Inflammatory macrophage (primary cell): ENCODE measurements at places on chromosomes 5 and 9.

DNA sequence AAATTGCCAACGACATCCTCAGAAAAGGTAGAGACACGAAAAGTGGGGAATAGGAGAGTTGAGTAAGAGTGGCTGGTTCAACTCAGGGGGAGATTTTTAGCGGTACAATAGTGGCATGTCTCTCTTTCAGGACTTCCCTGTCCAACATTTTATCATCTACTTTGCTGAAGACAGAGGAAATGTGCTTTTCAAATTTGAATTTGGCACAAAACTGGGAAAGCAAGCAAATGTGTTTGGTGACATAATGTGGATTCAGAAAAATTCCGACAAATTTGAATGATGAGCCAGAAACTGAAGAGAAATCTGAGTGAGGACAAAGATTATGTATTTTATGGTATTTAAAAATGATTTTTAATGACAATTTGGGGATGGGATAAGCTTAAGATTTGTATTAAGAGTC lies 33.6 kb upstream of the ZNF608 start:
- DNase-seq = no peak

DNA sequence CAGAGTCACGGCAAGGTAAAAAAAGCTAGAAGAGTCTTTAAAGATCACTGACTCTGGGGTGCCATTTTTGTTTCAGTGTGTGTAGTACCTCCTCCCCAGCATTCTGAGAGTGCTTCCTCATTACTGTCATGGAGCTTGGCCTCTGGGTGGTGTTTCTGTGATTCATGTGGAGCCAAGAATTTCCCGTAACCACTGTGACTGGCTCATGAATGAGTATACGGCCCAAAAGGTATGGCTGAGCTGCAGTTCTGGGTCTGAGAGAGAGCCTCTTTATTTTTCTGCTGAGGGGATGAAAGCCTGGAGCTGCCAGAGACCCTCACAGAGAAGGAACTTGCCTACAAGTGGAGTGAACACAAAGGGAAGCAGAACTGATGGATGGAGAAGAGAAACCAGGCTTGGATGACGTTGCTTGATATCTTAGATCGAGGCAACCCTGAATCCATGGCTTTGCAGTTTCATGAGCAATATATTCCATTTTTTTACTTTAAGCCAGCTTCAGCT lies 85.6 kb downstream of the PTTG1 start:
- DNase-seq = peak; percentile 62

GRCh38 chr9:72290311-72290710 lies 74.7 kb downstream of the ZFAND5 start:
- no peak for DNase-seq

GRCh38 chr5:163407034-163407655 lies 30.2 kb upstream of the CCNG1 start:
- peak; percentile 66 for DNase-seq

GRCh38 chr5:150189728-150190502 lies at the start of gene SLC6A7:
SLC6A7 (plus strand) TSS chr5:150190062; CDS start chr5:150190328, 266 bp downstream.
- DNase-seq = no peak

- DNase-seq = no peak
Observed at GRCh38 chr5:142644127-142644526, 41.8 kb downstream of the FGF1 start.

GRCh38 chr9:114028646-114029045 lies 49.5 kb downstream of the AMBP start:
- DNase-seq = no peak

DNA sequence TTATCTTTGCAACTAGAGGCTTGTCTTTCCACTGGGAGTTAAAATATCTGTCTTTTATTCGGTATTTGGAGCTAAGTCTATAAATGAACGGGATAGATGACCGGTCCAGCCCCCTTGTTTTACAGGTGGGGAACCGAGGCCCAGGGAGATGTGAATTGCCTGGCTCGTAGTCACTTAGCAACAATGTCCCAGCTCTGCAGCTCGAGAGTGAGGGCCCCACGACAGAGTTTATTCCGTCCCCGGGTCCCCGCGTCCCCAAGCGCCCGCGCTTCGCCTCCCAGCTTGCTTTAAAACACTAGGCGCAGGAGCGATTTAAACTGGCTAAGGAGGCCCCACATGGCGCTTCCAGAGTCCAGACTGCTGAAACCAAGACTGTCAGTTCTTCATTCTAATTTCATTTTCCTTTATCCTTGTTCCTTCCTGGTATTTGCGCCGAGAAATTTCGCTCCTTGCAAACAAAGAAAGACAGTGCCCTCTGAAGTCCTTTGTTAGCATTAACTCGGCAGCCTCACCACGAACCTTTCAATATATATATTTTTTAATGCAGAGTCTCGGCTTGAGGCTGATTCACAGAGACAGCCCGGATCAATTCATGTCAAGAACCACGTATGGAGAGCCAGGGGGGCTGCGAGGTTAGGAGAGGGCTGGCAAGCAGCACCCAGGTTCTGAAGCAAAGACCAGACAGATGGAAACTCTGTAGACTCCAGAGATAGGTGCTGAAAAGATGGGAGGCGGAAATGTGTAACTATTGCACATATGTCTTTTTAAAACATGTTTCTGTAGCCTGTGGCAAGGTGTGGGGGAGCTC lies 1.4 kb upstream of the ENC1 start:
- peak; percentile 73 for DNase-seq

DNA sequence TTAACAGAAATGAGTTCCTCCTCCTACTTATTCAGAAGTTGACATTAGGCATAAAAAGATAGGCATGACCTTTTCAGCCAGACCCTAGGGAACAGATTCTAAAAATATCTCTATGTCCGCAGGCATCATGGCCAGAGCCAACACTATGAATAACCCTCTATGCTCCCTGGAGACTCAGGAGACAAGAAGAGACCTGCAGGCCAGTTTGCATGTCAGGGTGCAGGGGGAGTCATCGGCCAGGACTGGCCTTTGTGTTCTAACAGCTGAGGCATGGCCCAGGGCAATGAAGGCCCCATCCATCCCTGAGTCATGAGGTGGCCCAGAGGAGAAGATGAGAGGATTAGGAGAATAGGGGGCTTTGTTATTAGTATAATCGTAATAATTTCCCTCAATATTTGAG lies 93.8 kb downstream of the TMEM215 start:
- no peak for DNase-seq

GRCh38 chr5:168015506-168015905 lies 275.9 kb upstream of the WWC1 start:
- no peak for DNase-seq

DNA sequence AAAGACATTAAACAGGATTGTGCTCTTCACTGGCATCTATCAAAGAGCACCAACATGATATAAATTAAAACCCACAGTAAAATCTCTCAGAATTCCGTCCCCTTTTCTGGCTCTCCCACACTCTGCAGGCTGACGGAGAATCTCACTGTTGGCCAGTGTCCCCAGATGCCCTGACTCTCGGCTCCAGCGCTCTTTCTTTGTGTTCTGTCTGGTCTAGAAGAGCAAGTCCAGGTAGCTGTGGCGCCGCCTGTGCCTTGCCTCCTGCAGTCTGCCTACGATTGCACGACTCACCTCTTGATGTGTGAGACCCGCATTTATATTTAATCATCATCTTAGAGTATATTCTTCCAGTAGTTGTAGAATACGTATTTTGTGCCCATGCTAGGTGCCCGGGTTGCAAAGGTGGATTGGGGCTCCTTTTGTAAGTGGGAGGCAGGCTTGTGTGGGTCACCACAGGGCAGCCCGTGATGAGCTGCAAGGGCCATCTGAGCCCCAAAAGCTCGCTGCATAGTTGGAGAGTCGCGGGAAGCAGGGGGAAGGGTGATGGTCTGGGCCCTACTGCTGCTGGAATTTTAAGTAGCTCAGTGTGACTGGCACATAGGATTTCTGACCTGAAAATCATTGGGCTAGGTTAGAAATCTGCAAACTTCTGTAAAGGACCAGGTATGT lies 55.6 kb downstream of the EHMT1 start:
- no peak for DNase-seq

DNA sequence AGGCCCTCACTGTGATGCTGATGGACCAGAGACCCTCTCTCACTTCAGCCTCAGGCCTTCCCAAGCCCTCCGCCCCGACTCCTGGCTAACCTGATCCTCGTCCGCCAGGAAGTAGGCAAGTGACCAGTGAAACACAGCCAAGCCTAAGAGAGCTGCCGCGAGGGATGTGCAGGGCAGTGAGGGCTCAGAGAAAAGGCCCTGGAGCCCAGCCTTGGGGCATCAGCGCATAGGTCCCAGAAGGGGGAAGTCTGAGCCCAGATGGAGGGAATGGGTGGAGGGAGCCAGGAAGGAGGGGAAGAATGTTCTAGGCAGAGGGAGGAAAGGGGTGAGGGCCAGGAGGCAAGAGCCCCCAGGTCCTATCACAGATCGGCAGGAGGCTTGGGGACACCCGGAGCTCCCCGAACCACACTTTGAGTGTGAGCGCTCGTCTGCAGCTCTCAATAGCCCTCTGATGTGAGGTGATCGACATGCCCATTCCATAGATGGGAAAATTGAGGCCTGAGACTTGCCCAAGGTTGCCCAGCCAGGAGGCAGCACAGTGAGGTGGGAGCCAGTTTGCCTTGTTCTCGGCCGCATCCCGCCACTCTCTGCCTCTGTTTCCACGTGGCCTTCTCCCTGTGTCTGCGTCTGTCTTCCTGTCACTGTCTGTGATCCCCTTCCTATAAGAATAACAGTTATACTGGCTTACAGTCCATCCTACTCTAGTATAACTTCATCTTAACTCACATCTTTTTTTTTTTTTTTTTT lies 20.2 kb downstream of the PLPP7 start:
- no peak for DNase-seq

GRCh38 chr9:99345451-99345850 lies 123.4 kb downstream of the SEC61B start:
- DNase-seq = no peak

DNA sequence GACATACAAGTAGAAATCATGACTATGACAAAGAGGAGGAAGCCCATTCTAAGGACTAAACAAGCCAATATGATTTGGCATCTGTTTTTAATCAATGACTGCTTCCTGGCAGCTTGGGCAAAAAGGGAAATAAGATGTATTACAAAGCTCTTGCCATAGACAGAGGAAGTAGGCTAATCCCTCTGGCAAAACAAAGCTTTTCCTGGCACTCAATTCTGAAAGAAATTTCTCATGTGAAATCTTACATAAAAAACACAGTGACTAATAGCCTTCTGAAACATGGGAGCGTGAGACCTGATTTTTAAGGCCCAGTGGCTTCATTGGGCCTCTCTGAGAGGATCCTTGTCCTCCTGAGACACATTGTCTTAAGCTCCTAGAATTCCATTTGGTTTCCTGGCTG lies 93.6 kb downstream of the COL23A1 start:
- peak; percentile 86 for DNase-seq

DNA sequence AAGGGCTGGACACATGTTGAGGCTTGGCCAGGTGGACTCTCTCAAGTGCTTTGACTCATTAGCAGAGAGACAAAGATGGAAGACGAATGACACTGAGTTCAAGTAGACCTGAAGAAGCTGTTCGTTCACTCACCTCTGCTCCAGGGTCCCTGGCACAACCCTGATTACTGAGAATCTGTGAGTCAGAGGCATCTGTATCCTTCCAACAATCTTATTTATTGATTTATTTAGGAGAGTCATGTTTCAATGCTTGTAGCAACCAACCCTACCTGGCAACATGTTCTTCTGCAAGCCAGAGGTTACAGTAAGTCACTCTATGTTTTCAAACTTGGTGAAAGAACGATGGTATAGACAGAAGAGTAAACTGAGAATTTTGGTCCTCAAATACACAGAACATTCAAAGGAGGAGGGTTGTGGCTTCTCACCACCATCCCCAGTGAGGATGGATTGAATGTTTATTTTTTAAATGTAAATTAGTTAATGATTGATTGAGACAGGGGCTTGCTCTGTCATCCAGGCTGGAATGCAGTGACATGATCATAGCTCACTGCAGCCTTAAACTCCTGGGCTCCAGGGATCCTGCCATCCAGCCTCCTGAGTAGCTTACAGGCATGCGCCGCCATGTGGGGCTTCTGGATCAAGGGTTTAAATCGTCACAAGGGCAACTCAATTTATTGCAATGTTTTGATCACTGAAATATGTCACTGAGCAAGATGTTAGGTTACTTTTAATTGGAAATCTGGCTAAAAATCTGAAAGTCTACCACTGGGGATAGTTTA lies 55.7 kb upstream of the CARTPT start:
- DNase-seq = no peak

- no peak for DNase-seq
Observed at GRCh38 chr5:112253478-112254250, 165.4 kb downstream of the EPB41L4A start.

- DNase-seq = peak; percentile 76
Observed at GRCh38 chr5:175718401-175719108, 60.7 kb downstream of the HRH2 start.

- no peak for DNase-seq
Observed at GRCh38 chr5:105836268-105836667, 1834.5 kb downstream of the EFNA5 start.

- DNase-seq = no peak
Observed at GRCh38 chr5:139974661-139975060, 68.4 kb downstream of the NRG2 start.

DNA sequence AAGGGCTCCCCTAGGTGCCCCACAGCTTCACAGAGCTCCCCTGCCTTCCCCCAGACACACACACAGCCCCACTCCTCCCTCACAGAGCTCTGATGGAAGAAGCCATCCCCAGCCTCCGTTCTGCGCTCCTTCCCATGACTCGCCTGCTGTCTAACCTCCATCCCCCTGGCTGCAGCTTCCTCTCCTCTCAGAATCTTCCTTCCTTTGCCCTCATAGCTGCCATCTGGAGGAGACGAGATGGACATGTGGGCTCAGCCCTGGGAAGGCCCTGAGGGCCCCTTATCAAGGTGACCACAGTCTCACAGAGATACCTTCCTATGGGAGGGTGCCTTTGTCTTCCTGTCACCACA lies 94.3 kb downstream of the PCDH1 start:
- no peak for DNase-seq

DNA sequence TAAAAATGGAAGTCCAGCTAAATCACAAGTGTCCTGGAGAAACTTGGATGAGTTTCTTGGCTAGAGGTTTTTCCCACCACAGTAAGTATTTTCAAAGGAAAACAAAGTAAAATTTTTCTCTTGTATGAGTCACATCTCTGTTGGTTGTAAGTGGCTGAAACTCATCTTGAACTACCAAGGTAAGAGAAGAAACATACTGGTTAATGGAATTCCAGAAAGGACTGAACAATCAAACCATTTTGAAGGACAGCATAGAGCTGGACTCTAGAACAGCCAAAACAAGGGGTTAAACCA lies 102.8 kb upstream of the CDKN2B start:
- DNase-seq = no peak

GRCh38 chr9:72529531-72529930 lies 8.1 kb downstream of the TMC1 start:
- DNase-seq = no peak

DNA sequence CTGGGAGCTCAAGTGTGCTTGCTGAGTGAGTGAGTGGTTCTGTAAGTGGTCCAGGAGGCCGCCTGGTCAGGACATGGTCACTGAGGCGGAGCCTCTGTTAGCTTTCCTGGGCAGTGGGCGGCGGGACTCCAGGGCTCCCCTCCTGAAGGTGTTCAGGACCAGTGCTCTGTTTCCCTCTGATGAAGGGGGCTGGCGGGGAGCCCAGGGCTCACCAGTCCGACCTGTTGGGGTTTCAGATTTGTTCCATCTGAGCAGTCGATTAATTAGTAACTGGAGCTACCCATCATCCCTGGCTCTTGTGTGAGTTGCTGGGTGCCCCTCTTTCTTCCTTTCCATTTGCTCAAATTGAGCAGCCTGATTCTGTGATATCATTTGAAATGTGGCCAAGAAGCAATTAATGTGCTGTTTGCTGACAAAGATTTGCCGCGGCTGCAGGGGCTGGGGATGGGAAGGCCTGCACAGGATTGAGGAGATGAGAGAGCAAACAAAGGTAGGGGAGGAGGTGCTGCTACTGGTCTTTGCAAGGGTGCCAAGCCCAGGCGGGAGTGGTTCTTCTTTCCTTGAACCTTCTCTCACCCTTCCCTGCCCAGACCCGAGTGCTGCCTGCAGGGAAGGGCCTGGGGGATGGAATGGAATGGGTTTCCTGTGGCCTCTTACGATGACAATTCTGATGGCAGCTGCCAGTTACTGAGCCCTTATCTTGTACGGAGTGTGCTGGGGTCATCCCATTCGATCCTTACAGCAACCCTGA lies 92.8 kb upstream of the PITX1 start:
- no peak for DNase-seq
